ENCODE measurements at places on chromosomes 12 and 14. TPM values are rescaled to one million over a fixed set of nuclear protein-coding genes. Genes with fewer than 3 reads are reported as not detected.

The DMAC2L gene
- total RNA-seq: 4.7 TPM

The C12orf50 gene
- not detected for total RNA-seq

The MGP gene
- total RNA-seq: 292 TPM

The KLRB1 gene
- 0.52 TPM for total RNA-seq

The ADAM21 gene
- not detected for total RNA-seq

The TAS2R30 gene
- total RNA-seq: 12.5 TPM

The ABCC9 gene
- total RNA-seq: 111 TPM

The TIGAR gene
- total RNA-seq: 3.1 TPM

All from skeletal muscle tissue (tissue), 5 donors.